ENCODE measurements at places on chromosomes 11 and 22. TPM values are rescaled to one million over a fixed set of nuclear protein-coding genes. Genes with fewer than 3 reads are reported as not detected.
A peak's percentile ranks its signal among the peaks of the same experiment; 100 is the strongest.

DNA sequence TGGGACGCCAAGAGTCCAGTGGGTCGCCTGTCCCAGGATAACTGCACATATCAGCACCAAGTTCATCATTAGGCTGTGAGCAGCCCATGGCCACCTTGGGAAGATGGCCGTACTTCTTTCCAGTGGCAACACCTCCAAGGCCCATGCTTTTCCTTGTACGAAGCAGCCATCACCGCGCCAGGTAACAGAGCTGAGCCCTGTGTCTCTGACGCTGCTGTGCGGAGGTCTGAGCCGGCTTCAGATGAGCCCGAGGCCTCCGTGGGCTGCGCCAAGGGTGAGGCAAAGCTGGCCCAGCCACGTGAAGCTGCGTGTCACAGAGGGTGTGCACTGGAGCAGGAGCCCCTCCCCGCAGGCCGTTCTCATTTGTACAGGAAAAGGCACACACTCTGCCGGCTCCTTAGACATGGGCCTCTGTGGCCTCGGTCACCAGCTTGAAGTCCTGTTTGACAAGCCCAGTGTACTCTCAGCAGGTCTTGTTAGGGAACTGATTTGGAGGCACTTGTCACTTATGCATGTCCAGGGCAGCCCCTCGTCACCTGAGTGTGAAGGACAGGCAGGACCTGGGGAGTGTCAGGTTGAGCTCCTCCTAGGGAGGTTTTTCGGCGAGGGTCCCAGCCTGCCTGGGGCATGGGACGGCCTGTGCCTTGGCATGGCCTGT, 401.5 kb downstream of the TBC1D22A start:
- no peak overlapping the region for H3K27ac ChIP-seq
- DNase-seq: peak; percentile 17
- no peaks in the 10 kb centered on the region for H3K4me1 ChIP-seq
- H3K36me3 ChIP-seq: no peaks in the 10 kb centered on the region

GRCh38 chr11:14980854-14981253, 8.7 kb upstream of the CALCA start:
- no peak overlapping the region for H3K4me3 ChIP-seq
- no peak for DNase-seq
- no peaks in the 10 kb centered on the region for H3K36me3 ChIP-seq
- no peaks in the 10 kb centered on the region for H3K4me1 ChIP-seq
- H3K27me3 ChIP-seq: peaks cover 33% of the 10 kb centered on the region

HEPN1 gene
- total RNA-seq: not detected

GRCh38 chr11:23058656-23059055, 198.4 kb upstream of the CCDC179 start:
- H3K4me1 ChIP-seq: no peaks in the 10 kb centered on the region
- H3K27ac ChIP-seq: no peak overlapping the region
- no peaks in the 10 kb centered on the region for H3K27me3 ChIP-seq
- H3K36me3 ChIP-seq: no peaks in the 10 kb centered on the region

HPX gene
- 0.58 TPM for total RNA-seq

GRCh38 chr11:9040410-9040809, 36.6 kb upstream of the NRIP3 start:
- H3K4me1 ChIP-seq: no peaks in the 10 kb centered on the region
- no peak overlapping the region for H3K4me3 ChIP-seq
- no peak overlapping the region for H3K27ac ChIP-seq
- no peaks in the 10 kb centered on the region for H3K36me3 ChIP-seq
- DNase-seq: no peak

GRCh38 chr11:61773356-61773755, 19.0 kb downstream of the TMEM258 start:
- peaks cover 12% of the 10 kb centered on the region for H3K4me1 ChIP-seq
- no peak for DNase-seq
- no peaks in the 10 kb centered on the region for H3K27me3 ChIP-seq
- peak overlapping the region; percentile 65 for H3K27ac ChIP-seq
- no peak overlapping the region for H3K4me3 ChIP-seq

OR51B4 gene
- total RNA-seq: not detected

GRCh38 chr11:44568331-44568657, 2.8 kb downstream of the CD82 start:
- H3K4me3 ChIP-seq: peak overlapping the region; percentile 88
- H3K27me3 ChIP-seq: no peaks in the 10 kb centered on the region
- peak overlapping the region; percentile 83 for H3K27ac ChIP-seq
- H3K36me3 ChIP-seq: peaks cover 18% of the 10 kb centered on the region
- H3K4me1 ChIP-seq: peaks cover 61% of the 10 kb centered on the region

GRCh38 chr11:60985501-60985900, 14.0 kb downstream of the CD6 start:
- H3K36me3 ChIP-seq: peaks cover 43% of the 10 kb centered on the region
- peak overlapping the region; percentile 97 for H3K27ac ChIP-seq
- H3K4me1 ChIP-seq: peaks cover 85% of the 10 kb centered on the region
- peak overlapping the region; percentile 83 for H3K4me3 ChIP-seq

MS4A4A gene
- not detected for total RNA-seq

- peaks cover 10% of the 10 kb centered on the region for H3K4me1 ChIP-seq
- H3K36me3 ChIP-seq: no peaks in the 10 kb centered on the region
- DNase-seq: no peak
- no peak overlapping the region for H3K27ac ChIP-seq
Measured at GRCh38 chr11:124724979-124725718, 14.6 kb upstream of the NRGN start.

DNA sequence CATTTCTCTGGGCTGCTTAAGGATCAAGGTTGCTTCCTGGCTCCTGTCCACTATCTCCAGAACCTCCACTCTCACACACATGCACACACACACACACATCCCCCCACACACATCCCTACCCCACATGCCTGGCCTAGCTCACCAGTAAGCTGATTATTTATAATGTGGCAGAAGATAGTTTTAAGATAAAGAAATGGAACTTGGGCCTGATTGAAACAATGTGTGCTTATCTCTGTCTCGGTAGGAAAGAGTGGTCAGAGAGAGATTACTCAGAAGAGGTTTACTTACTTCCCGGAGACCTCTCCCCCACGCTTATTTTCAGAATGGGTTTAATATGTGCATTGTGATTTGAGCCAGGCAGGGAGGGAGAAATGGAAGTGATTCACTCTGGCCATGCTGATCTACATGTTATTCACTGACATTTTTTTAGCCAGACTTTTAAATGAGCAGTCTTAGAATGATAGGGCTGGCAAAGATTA, 422.4 kb downstream of the TENM4 start:
- DNase-seq: no peak
- no peak overlapping the region for H3K4me3 ChIP-seq
- H3K36me3 ChIP-seq: no peaks in the 10 kb centered on the region
- peaks cover 21% of the 10 kb centered on the region for H3K27me3 ChIP-seq
- no peak overlapping the region for H3K27ac ChIP-seq

GRCh38 chr11:99534812-99535211, 514.1 kb downstream of the CNTN5 start:
- no peak for DNase-seq
- no peak overlapping the region for H3K27ac ChIP-seq
- no peaks in the 10 kb centered on the region for H3K4me1 ChIP-seq
- no peak overlapping the region for H3K4me3 ChIP-seq

DNA sequence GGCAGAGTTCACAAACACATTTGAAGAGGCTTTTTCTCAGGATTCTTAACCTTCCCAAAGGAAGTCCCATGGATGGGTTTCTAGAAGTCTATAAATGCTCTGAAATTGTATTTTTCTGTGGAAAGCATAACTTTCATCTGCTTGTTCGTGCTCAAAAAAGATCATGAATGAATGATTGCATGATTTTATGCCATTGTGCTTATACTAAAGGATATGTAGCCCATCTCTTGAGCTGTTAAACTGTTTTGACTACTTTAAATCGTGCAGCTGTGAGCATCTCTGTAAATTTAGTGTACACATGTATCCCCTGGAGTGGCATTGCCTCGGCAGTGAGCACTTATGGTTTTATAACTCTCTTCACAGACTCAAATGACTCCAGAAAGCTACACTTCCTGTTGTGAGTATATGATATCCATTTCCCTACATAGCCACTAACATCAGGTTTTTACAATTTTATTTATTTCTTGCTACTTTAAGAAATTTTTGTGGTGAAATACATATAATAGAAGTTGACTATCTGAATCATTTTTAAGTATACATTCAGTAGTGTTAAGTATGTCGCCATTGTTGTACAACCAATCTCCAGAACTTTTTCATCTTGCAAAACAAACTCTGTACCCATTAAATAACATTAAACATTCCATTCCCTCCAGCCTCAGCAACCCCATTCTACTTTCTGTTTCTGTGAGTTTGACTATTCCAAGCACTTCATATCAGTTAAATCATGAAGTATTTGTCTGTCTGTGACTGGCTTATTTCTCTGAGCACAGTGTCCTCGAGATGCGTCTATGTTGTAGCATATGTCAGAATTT, 8.0 kb downstream of the NEAT1 start:
- H3K4me1 ChIP-seq: peaks cover 82% of the 10 kb centered on the region
- DNase-seq: peak; percentile 10
- peak overlapping the region; percentile 100 for H3K4me3 ChIP-seq
- no peaks in the 10 kb centered on the region for H3K27me3 ChIP-seq
- H3K27ac ChIP-seq: peak overlapping the region; percentile 94

DYNC2H1 gene
- total RNA-seq: 2.9 TPM

OR4D5 gene
- total RNA-seq: not detected

- H3K27me3 ChIP-seq: peaks cover 26% of the 10 kb centered on the region
- DNase-seq: no peak
- H3K4me1 ChIP-seq: no peaks in the 10 kb centered on the region
- H3K27ac ChIP-seq: no peak within 1 kb of the TSS
- no peak within 1 kb of the TSS for H3K4me3 ChIP-seq
Measured at GRCh38 chr11:111918390-111919256, at the start of gene C11orf52. C11orf52 (plus strand) TSS chr11:111918913; CDS start chr11:111918973, 60 bp downstream.

GRCh38 chr11:43685440-43685839, 4.9 kb downstream of the HSD17B12 start:
- no peaks in the 10 kb centered on the region for H3K27me3 ChIP-seq
- DNase-seq: no peak
- no peak overlapping the region for H3K4me3 ChIP-seq

DRAP1 gene
- 259 TPM for total RNA-seq

OR8D4 gene
- not detected for total RNA-seq

GRCh38 chr11:69832561-69833413, 13.6 kb upstream of the FGF3 start:
- H3K4me3 ChIP-seq: no peak overlapping the region
- no peak for DNase-seq
- no peaks in the 10 kb centered on the region for H3K36me3 ChIP-seq
- H3K4me1 ChIP-seq: peaks cover 4% of the 10 kb centered on the region
- H3K27me3 ChIP-seq: peaks cover 46% of the 10 kb centered on the region

GRCh38 chr22:38203090-38203810, 1.5 kb downstream of the MAFF start:
- no peaks in the 10 kb centered on the region for H3K27me3 ChIP-seq
- H3K36me3 ChIP-seq: peaks cover 2% of the 10 kb centered on the region
- peak overlapping the region; percentile 82 for H3K27ac ChIP-seq
- DNase-seq: peak; percentile 68
- peak overlapping the region; percentile 90 for H3K4me3 ChIP-seq

DNA sequence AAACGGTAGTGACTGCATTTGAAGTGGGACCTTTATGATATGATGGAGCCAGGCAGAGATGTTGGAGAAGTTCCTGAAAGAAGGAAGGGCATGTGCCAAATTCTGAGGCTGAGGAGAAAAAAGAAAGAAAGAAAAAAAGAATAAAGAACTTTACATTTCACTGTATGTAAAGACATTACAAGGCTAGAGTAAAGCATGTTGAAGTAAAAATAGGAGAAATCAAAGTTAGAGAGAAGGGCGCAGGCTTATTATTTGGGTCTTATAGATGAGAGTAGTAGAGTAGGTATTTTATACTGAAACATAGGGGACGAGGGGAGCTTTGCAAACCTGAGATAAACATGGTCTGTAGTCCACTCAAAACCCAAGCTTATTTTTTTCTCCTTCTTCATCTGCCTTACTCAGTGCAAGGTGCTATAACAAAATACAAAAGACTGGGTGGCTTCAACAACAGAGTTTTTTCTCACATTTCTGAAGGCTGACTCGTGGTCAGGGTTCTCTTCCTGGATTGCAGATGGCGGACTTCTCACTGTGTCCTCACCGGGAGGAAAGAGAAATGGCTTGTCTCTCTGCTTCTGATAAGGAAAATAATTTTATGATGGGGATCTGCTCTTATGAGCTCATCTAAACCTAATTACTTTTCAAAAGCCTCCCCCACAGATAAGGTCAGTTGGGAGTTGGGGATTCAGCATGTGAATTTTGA, 2.7 kb downstream of the HBG1 start:
- H3K4me1 ChIP-seq: no peaks in the 10 kb centered on the region
- no peak overlapping the region for H3K4me3 ChIP-seq
- no peaks in the 10 kb centered on the region for H3K36me3 ChIP-seq
- H3K27me3 ChIP-seq: peaks cover 4% of the 10 kb centered on the region

NRIP3 gene
- total RNA-seq: 2.0 TPM

DNA sequence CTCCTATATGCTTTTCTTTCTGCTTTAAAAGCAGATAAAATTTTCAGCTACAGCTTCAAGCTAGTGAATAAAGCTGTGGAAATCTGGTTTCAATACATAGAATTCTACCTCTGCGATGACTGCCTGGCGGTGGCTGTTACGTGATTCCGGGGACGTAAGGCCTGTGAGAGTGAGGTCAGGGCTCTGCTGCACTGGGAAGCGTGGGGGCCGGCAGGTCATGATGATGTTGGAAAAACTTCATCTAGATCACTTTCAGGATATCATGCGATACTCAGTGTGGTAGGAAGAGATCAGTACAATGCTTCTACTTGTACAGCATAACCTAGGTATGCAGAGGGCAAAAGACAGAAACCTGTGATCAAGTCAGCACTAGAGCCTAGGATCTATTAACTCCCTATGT, 546.8 kb upstream of the B3GAT1 start:
- H3K36me3 ChIP-seq: no peaks in the 10 kb centered on the region
- DNase-seq: no peak
- H3K4me3 ChIP-seq: no peak overlapping the region
- H3K27ac ChIP-seq: no peak overlapping the region
- no peaks in the 10 kb centered on the region for H3K27me3 ChIP-seq

DNA sequence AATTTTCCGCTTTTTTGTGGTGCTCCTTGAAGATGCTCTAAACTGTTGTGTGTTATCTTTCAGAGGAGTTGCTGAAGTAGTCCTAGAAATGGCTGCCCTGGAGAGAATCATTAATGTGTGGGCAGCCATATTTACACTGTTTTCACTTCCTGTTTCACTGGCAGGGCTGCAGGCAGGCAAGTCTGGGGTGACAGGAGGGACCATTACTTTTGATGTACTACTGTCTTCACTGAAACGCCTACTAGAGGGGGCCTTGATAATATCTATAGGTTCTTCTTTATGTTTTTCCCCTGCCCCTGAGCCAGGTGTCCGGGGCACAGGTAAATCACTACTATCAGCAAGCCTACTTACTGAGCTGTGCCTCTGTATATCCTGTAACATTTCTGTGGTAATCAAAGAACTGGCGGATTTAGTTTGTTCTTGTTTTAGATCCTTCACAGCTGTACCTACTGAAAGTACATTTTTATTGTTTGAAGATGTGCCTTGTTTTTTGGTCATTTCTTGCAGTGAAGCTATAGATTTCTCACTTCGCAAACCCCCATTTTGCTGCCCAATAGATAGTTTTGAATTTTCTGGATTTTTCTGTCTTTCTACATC, 39.7 kb downstream of the ACAT1 start:
- H3K27me3 ChIP-seq: no peaks in the 10 kb centered on the region
- DNase-seq: no peak
- H3K4me1 ChIP-seq: peaks cover 8% of the 10 kb centered on the region
- peaks cover 16% of the 10 kb centered on the region for H3K36me3 ChIP-seq

- no peak overlapping the region for H3K27ac ChIP-seq
- no peak overlapping the region for H3K4me3 ChIP-seq
- H3K27me3 ChIP-seq: no peaks in the 10 kb centered on the region
- no peaks in the 10 kb centered on the region for H3K4me1 ChIP-seq
- DNase-seq: no peak
- no peaks in the 10 kb centered on the region for H3K36me3 ChIP-seq
Measured at GRCh38 chr11:1238767-1239595, 16.1 kb downstream of the MUC5B start.

NCAM1 gene
- total RNA-seq: 0.72 TPM

- no peak overlapping the region for H3K27ac ChIP-seq
- peaks cover 70% of the 10 kb centered on the region for H3K27me3 ChIP-seq
- no peak overlapping the region for H3K4me3 ChIP-seq
- H3K4me1 ChIP-seq: peaks cover 3% of the 10 kb centered on the region
- no peak for DNase-seq
Measured at GRCh38 chr11:45664376-45665205, 831 bp downstream of the CHST1 start.
